ENCODE measurements at places on chromosomes 1 and 21.

DNA sequence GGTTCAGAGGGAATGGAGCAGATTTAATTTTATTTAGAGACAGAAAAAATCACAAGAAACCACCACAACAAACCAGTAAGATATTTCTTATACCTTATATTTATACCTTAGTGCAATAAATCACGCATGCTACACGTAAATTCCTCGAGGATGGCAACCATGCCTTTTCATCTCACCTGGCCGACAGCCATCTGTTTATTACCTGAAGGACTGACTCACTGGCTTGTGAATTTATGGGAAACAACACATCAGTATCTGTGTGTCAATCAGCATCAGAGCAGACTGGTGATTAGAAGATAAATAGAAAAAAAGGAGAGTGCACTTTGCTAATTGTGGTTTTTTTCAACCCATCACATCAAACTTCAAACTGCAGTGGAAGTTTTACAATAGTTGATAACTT lies 58.4 kb downstream of the S1PR1 start:
- no peak for DNase-seq

DNA sequence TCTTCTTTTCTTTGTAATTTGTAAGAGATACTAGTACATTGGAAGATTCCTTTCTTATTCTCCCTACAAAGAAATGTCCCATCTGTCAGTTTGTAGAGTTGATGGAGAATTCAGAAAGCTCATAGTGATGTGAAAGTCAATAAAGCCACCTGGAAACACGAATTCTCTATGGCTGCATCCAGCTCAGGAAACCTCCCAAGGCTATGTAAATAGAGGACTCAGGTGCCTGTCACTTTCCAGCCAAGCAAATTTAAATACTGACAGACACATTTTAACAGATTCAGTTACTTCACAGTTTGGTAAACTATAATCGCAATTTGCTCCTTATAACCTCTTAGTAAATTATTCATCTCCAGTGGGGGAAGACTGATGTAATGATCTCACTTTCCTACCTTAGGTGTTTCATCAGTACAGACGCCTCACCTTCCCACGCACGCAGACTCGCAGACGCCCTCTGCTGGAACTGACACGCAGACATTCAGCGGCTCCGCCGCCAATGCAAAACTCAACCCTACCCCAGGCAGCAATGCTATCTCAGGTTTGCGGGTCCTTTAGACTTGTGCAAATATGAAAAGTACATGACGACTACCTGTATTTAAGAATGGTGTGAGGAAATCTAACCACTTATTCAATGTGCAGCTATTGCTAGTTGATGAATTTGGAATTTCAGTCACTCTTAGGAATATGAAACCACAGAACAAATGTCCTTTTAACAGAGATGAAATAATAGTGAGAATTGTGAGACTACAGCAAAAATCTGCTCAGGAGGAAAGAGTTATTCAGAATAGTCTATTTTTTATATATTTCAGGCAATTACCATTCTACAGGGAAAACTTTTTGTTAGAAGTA lies 60.6 kb downstream of the PTPRC start:
- peak; percentile 64 for DNase-seq

DNA sequence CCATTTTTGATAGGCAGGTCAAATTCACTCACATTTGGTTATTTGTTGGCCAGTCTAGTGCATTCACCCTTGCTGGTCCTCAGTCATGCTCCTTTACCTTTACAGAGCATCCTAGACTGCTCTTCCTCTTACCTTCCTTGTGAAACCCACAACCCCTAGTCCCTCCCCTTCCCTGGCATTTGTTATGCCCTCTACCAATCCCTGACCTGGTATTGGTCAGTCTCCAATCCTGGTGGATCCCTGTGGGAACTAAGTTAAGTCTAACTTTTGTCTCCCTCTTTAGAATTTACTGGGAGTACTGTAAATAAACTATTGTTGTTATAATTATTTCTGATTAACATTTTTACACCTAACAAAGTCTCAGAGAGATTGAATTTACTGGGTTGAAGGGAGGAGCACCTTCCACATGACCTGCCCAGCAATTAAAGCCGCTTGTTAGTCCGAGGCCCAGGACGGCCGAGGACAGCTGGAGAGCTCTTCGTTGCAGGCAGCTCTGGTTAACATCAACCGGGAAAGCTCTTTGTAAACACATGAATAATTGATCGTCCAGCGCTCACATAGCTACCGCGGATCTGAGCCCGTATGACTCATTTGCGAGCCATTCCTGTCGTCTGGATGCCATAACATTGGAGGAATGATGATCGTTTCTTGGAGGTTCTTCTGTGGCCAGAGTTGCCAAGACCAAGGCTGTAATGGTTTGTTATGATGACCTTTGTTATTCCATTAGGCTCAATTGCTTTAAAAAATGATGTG lies 31.9 kb downstream of the MTARC1 start:
- DNase-seq: no peak

- no peak for DNase-seq
These were observed 45.8 kb downstream of the BCAR3 start for GRCh38 chr1:93635614-93636543.

DNA sequence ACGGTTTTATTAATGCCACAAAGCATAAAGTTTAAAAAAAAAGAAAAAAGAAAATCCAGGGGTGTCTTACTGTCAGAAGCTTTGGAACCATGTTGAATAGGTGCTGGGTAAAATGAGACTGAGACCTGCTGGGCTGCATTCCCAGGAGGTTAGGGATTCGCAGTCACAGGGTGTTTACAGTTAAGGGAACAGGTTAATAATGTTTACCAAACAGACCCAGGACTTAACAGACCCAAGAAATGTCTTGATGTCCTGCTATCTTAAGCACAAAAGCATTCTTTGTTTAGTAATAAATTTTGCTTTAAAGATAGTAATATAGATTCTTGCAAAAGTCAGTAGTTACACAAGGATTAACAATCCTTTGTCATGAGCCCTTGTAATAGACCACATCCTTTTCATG lies 54.7 kb downstream of the OLFML3 start:
- DNase-seq: no peak

GRCh38 chr1:117897551-117897950 lies 31.9 kb downstream of the GDAP2 start:
- DNase-seq: no peak

- DNase-seq: no peak
These were observed 20.9 kb downstream of the NTMT2 start for GRCh38 chr1:170166518-170167180.

GRCh38 chr1:176820391-176821031 lies 344.0 kb downstream of the ASTN1 start:
- DNase-seq: no peak

GRCh38 chr21:15250384-15250783 lies 185.6 kb upstream of the NRIP1 start:
- DNase-seq: no peak

DNA sequence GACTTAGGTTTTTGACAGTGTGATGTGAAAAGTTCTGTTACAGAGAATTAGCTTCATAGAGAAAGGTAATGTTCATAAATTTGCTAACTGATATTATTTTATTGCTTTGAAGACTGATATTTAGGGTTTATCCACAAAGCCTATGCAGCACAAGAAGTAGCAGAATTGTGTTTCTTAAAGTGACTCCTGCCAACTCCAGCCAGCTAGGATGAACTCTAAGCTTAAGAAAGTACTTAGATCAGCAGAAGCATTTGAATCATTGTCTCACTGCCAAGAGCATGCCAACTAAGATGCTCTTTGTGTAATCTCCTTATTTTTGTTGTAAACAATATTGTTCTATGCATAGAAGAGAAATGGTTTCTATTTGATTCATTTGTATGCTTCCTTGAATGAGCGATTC lies 589.4 kb upstream of the ADGRL4 start:
- no peak for DNase-seq

DNA sequence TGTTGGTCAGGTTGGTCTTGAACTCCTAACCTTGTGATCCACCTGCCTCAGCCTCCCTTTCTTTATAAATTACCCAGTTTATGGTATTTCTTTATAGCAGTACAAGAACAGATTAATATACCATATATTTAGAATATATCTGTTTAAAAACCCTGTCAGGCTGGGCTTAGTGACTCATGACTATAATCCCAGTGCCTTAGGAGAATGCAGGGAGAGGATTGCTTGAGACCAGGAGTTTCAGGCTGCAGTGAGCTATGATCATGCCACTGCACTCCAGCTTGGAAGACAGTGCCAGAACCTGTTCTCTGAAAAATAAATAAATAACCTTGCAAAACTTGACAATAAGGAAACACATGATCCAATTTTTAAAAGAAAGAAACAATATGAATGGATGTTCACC lies 43.9 kb downstream of the ZNF684 start:
- DNase-seq: no peak

- DNase-seq: no peak
These were observed 4.6 kb upstream of the C1orf87 start for GRCh38 chr1:60078182-60078581.

- no peak for DNase-seq
These were observed 1.9 kb downstream of the PLEKHA6 start for GRCh38 chr1:204357551-204358490.

DNA sequence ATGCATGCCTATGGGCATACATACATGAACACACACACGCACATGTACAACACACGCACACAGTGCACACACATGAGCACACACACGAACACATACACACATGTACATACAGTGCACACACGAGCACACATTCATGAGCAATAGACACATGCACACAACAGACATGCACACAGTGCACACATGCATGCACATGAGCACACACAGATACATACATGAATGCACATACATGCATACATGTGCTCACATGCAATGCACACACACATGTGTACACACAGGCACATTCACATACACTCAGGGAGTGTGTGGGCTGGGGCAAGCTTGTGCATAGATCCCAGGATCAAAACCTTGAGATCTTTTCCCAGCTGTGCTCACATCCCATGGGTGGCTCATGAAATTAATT lies 18.9 kb downstream of the CRYAA start:
- DNase-seq: no peak

GRCh38 chr21:45555557-45556301 lies 13.5 kb upstream of the SLC19A1 start:
- peak; percentile 40 for DNase-seq

DNA sequence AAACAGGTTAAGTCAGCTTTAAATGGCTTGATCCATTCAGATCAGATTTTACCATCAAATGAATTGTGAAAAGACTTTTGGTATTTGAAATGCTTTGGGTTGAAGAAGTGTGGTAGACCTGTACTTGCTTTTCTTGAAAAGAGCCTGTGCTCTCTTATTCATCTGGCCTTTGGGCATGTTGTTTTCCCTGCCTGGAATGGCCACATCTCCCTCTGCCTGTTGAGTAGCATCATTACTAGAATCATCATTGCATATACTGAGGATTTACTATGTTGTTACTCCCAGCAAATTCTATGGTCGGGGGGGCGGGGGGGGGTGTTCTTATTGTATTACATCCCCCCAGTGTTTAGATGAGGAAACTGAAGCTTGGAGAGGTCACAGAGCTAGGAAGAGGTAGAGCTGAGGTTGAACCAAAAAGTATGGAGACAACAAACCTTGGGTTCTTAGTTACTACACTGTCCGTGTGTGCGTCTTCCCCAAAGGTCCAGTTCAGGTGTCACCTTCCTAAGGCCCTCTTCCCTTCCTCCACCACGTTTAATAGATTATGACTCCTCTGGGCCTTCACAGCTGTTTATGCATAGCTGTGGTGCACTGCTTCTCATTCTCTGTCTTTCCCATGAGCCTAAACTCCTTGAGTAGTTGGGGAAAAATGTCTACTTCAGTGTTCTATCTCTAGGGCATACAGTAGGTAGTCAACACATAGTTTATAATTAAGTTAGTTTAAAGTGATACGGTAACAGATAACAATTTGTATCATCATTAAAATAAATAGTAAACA lies 246.4 kb upstream of the HOOK1 start:
- no peak for DNase-seq

- DNase-seq: no peak
These were observed 31.1 kb downstream of the ZC3H11B start for GRCh38 chr1:219581766-219582165.

- no peak for DNase-seq
These were observed 4.8 kb upstream of the SARS1 start for GRCh38 chr1:109208836-109209463.

- no peak for DNase-seq
These were observed 3.5 kb upstream of the UTS2 start for GRCh38 chr1:7856345-7856744.

- peak; percentile 74 for DNase-seq
These were observed 79.0 kb upstream of the NFASC start for GRCh38 chr1:204791453-204792353.

GRCh38 chr1:71788113-71788512 lies 494.2 kb downstream of the NEGR1 start:
- DNase-seq: no peak

GRCh38 chr1:101816262-101816661 lies 180.5 kb downstream of the OLFM3 start:
- no peak for DNase-seq

DNA sequence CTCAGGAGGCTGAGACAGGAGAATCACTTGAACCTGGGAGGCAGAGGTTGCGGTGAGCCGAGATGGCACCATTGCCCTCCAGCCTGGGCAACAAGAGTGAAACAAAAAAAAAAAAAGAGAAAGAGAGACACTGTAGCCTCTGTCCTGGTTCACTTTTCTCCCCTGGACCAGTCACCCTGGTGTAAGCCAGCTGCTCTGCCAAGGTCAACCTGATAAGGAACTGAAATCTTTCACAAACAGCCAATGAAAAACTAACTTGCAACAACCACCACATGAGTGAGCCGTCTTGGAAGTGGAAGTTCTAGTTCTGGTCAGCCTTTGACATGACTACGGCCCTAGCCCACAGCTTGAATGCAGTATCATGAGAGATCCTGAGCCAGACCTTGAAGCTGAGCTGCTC lies 36.8 kb upstream of the CXADR start:
- DNase-seq: no peak

- DNase-seq: no peak
These were observed 28.8 kb downstream of the OR10J1 start for GRCh38 chr1:159468321-159468720.

GRCh38 chr1:76317299-76317900 lies 242.9 kb downstream of the ST6GALNAC3 start:
- DNase-seq: no peak

DNA sequence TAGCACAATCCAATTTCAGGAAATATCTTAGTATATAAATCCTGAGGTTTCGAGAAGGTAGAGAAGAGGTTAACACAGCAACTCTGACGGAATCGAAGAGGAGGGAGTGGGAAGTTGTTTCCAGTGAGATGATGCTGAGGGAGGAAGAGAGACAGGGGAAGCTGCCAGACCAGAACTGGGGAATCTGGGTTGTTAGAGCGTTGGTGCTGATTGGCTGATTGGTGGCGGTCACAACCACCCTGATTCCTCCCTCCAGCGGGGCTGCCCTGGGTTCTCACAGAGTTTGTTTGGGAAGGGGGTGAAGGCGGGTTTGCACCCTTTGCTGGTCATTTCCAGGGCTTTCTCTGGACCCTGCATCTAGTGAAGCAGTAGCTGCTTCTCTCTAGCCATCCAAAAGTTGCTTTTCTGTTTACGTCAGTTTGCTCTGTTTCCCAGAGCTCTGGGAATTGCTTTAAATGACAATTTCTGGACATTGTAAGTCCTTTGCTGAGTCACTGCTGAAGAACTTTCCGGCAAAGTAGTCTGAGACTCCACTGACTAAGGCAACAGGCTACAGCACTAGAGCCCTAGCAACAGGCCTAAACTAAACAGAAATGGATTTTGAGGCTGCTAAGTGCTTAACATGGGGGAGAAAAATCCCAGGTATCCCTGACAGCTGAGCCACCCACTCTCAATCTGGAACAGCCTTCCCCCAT lies 90.1 kb downstream of the TENT5C start:
- no peak for DNase-seq

GRCh38 chr21:35303085-35303484 lies 254.0 kb upstream of the RUNX1 start:
- no peak for DNase-seq
